ENCODE measurements at places on chromosomes 12 and 14.

GRCh38 chr14:73996731-73997107, 22.4 kb downstream of the ENTPD5 start:
- no peak for DNase-seq

GRCh38 chr12:131129839-131130238, 176.1 kb downstream of the ADGRD1 start:
- no peak for DNase-seq

GRCh38 chr12:122888232-122888752, 7.6 kb downstream of the VPS37B start:
- DNase-seq, result no peak

- no peak for DNase-seq
Observed at GRCh38 chr12:25243680-25243990, 7.1 kb downstream of the KRAS start.

GRCh38 chr14:65373671-65374039, 38.9 kb upstream of the FUT8 start:
- DNase-seq, result no peak

DNA sequence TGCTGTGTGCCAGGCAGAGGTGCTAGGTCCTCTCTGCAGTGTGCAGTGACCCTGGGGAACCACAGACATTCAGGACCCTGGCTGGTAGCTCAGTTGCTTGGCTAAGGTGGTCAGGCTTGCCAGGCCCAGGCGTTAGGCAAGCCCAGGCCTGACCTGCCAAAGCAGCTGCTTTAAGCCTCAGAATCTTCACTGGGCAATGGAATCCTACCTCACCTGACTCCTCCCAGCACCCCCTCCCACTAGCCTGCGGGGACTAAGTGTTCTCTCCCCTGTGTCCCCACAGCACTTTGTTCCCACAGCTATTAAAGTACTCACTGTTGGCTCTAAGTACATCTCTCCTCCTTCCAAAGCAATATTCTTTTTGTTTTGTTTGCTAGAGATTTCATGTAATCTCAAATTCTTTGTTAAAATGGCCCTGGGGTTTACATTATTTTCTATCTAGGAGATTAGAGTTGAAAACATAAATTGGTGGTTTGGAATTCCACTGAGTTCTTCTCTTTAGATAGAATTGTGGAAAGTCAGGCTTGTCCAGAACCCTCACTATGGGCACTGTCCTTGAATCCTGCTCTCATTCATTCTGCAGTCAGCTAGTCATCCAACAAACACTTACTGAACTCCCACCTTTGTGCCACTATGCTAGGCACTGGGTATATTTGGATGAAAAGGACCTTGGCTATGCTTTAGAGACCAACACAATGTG, 44.4 kb downstream of the DGLUCY start:
- DNase-seq, result no peak

DNA sequence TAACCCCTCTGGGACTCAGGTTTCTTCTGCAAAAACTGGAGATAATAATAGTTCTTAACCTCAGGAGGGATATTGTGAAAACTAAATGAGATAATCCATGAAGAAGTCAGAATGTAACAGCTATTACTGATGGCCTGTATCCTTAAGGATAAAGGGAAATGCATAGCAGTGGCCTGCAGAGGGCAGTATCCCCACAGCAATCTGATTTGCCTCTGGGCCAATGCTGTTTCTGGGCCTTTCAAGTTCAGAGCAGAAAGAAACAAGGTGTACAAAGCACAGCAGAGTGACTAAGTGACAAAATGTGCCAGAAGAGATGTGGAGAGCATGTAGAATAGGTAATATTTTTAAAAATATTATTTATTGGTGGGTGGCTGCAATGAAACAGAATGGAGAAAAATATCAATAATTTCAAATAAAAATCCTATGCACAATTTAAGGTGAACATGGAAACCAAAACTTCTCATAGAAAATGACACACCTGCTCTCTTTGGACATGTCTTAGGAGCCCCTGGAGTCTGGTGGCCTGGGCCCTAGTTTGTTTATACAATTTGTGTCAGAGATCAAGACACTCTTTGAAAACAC, 90.3 kb downstream of the C12orf75 start:
- DNase-seq, result peak; percentile 66

- DNase-seq, result no peak
Observed at GRCh38 chr14:22668417-22668816, 24.3 kb upstream of the OR6J1 start.

DNA sequence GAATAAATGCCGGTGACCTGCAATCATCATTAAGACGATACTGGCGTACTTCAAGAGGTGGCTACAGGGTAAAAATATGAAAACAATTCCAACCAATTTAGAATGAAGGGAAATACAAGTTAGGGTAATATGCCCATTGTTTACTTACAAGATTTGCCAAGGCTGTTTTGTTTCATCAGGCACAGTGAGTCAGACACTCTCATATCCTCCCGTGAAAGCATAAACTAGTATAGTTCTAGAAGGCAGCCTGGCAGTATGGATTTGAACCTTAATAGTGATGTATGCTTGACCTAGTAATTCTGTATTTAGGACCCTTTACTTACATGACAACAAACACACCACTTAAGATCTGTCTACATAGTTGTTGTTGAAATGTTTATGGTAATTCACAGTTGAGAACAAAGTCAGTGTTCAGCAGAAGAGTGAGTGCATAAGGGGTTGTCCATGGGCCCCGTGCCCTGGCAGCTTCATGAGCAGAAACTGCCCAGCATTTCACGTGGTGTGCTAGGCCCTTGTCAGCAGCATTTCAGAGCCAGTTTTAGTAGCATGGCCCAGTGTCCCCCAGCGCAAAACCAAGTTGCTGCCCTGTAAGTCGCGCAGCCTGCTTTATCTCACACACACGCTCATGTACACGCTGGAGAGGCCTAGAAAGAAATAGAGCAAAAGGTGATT, 80.8 kb downstream of the EP400 start:
- DNase-seq, result no peak

GRCh38 chr14:95519699-95520098, 3.2 kb upstream of the SYNE3 start:
- peak; percentile 53 for DNase-seq

GRCh38 chr14:22852940-22853767, 16.8 kb downstream of the MMP14 start:
- DNase-seq, result peak; percentile 86

DNA sequence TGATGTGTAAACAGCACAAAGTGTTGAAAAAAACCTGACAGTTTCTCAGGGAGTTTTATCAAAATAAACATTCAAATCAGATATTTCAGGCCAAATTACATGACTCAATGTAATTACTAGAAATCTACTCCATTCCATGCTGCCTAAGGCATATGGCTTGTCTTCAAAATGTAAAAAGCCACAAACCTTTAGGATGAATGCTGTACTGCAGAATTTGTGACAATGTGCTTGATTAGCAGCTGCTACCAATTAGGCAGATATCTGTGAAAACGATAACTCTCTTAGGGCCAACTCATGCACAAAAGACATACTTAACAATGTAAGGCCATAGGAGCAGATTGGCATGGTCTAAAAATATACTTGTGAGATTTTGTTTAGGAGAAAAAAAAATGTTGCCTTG, 267.0 kb downstream of the DACT1 start:
- no peak for DNase-seq

Data from GM20000 (cell line).